ENCODE measurements at places on chromosomes 7 and 10.

GRCh38 chr10:90289037-90289436 lies 568.8 kb downstream of the HTR7 start:
- DNase-seq = no peak

DNA sequence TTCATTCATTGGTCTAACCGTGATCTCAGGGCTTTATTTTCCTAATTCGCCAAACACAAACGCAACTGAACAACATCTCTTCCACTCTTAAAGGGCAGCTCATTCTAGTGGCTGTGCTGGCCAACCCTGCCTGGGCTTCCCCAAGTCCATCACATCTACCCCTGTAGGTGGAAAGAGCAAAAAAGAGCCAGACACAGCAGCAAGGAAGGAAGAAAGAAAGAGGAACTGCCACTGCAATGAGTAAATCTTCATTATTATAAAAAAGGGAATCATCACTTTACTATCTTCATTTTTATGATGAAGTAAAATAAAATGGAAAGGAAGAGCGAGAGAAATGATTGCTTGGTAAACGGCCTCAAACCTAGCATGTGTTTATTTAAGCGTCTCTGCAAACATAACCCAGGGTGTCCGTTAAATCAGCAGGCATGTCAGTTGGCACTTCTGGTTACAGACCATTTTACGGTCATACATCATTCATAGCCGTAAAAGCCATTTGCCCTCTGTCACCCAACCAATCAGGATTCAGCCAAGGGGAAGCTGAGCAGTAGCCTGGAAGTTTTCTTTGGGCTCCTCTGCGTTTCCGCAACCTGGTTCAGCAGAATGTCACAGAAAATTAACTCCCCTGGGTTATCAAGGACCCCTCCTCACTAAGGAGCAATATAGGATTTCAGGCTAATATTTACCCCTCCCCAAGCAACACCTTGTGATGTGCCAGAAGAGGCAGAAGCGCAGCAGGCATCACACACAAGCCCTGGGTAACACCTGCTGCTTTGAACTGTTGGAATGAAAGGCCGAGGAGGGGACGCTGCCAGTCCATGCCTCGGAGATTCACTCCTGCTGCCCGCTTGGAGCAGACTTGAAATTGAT lies 234.0 kb downstream of the SNX10 start:
- DNase-seq = no peak

DNA sequence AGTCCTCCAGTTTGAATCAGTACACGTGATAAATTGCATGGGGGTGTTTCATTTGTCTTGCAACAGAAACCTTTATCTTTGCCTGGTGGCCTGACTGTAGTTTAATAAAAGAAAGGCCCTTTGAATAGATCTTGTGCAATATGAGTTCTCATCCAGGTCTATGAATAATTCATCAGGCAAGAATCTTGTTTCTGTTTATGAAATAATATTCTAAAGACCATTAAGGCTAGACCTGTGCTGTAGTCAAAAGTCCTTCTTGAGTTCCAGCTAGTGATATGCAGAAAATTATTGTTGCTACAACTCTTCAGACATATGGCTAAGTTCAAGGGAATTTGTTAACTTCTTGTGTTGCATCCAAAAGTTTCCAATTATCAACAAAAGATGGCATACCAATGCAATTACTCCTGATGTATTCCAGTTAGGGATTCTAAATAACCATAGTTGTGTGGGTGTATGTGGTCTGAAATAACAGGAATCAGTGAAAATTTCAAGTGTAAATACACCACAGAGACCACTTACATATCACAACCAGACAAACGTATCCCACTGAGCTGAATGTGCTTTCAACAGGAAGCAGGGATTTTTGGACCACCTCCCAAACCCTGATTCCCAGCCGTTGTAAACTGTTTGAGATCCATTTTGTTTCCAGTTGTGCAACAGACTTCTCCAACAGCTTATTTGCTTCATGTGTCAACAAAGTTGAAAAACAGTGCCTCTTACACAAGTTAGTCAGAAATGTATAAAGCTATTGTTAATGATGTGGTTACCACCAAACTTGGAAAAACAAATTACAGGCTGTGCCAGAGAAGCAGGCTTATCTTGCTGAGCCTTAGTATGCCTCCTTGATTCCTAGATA lies 54.7 kb upstream of the BICC1 start:
- DNase-seq = no peak

DNA sequence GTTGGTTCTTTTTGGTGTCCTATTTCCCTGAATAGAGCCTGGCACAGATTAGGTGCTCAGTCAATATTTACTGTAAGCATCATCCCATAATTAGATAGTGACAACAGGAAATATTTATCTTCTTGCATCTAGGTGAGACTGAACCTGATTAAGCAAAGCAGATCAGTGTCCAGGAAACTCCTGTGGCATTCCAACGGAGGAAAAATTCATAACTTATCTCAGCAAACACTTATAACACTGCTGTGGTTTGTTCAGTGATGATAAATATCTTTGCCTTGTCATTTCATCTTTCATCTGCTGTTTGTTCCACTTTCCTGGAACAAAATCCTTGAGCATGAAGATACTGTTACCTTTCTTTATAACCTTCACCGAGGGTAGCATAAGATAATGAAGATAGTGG lies 1160.3 kb upstream of the AUTS2 start:
- no peak for DNase-seq

DNA sequence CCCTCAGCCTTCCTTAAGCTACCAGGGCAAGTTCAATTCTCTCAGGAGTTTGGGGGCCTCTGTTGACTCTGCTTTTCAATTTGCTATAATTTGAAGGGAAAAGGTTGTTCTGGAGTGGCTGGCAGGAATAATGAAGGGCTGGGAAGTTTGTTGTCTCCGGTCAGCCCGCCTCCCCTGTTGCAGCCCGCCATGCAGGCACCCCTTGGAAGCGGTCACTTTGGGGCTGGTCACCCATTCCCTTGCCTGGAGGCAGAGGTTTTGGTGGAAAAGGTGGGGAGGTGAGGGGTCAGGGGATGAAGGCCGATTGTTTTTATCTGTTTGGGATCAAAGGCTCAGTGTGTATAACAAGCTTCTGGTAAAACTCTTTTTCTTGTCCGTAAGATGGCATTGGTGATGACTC lies 79.1 kb downstream of the GRK5 start:
- DNase-seq = no peak

DNA sequence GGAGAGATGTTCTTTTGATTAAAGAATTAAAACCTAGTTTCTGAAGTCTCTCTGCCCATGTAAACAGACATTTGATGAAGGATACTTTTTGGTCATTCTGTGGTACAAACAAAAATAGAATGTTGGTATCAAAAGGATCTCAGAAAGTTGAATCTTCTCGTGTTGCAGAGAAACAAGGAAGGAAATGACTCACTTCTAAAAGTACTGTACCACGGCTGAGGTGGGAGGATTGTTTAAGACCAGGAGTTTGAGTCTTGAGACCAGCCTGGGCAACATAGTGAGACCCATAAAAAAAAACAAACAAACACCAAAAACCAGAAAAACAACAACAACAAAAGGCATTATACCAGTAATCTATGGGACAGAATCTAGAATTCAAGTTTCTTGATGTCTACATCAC lies 69.7 kb downstream of the PRSS58 start:
- DNase-seq = no peak

DNA sequence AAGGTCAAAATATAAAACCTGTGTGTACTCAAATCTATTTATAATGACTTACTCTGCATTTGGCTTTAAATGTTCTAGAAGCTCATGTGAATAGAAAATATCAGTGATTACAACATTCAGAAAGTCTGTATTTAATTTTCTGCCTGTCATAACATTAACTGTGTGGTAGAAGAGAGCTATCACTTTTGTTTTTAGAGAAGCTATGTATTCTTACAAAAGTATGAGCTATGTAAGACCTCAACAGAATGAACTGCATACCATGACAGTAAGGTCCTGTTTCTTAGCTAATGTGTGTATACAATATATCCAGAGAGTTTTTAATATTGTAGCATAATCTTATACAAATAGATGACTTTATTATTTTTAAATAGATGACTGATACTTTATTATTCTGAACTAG lies 61.5 kb downstream of the PTN start:
- no peak for DNase-seq

- no peak for DNase-seq
These were observed 74.3 kb downstream of the PLXNA4 start for GRCh38 chr7:132501956-132502355.

- no peak for DNase-seq
These were observed 123.5 kb downstream of the KMT2C start for GRCh38 chr7:152312316-152312715.

- no peak for DNase-seq
These were observed 54.1 kb downstream of the DYNC2I1 start for GRCh38 chr7:158910254-158911053.

DNA sequence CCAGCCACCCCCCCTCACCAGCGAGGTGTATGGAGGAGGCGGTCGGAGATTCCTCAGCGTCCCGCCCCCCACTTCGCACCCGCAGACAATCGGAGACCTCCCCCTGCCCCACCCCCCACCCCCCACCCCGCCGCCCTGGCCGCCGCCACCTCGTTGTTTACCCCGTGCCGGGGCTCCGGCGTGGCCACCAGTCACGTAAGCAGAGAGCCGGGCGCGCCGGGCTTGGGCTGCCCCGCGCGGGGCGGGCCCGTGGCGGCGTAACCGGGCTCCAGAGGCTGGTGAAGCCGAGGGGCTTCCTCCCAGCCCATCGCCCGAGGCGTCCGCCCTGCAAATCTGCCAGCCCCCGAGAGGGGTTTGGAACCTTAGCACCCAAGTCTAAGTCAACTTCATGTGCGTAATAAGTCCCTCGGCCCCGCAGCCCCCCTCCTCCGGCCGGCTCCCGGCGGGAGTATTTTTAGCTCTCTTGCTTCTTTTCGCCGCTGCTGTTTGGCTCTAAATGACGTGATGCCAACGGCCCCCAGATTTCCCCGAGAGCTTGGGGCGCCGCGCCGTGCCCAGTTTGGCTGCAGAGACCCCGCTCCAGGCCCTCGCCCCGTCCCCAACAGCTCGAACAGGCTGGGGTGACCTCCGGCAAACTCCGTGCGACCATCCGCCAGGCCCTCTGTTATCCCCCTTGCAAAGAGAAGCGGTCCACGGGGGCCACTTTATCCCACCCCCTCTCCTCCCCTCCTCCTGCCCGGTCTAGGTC lies 2.7 kb downstream of the MXI1 start:
- no peak for DNase-seq

- no peak for DNase-seq
These were observed 731 bp downstream of the CHCHD3 start for GRCh38 chr7:133081119-133081598.

- no peak for DNase-seq
These were observed 127.5 kb downstream of the CRPPA start for GRCh38 chr7:16293669-16294425.

DNA sequence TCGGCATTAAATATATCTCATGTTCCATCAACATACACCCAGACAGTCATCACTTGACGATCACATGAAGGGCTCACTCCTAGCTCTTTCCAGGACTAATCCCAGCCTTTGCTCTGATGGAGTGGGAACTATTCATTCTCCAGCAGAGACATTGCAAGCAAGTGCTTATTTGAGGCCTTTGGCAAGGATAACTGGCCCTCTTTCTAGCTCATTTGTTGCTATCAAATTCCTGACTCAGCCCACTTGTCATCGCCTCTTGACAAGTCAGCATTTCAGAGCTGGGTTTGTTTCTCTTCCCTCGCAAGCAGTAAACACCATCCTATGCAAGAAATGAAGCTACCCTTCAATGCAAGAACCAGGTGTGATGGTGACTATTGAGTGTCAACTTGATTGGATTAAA lies 1165.7 kb upstream of the AUTS2 start:
- DNase-seq = no peak

- DNase-seq = no peak
These were observed 7.5 kb upstream of the DNAJC1 start for GRCh38 chr10:22010973-22011408.

DNA sequence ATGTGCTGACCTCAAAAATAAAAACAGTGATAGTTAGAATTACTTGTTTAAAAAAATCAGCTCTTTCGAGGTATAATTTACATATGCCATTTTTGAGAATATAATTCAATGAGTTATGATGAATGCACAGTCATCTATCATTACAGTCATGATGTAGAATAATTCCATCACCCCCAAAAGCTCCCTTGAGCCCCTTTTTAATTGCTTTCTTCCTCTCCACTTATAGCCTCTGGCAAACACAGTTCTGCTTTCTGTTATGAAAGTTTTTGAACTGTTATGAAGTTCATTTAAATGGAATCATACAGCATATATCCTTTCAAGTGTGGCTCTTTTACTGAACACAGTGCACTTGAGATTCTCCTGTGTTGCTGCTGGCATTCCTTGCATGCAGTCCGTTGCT lies 41.4 kb downstream of the PRTFDC1 start:
- DNase-seq = no peak

GRCh38 chr7:65980478-65981250 lies 1.3 kb downstream of the GUSB start:
- DNase-seq = no peak

DNA sequence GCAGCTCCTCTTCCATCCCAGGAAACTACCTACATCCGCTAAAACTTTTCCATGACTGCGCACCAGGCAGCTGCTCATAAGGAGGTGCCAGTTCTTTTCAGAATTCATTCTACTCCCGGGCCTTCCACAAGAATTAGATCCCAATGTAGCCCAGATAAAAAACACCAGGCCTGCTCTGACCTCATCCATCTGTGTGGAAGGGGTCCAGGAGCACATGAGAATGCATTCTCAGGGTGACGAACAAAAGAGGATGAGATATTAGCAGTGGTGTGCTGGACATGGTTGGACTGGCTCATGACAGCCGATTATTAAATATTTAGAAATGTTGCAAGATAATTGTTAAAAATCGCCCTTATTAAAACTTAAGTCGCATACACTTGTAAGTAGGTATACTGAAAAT lies 43.2 kb upstream of the STEAP1B start:
- DNase-seq = no peak

DNA sequence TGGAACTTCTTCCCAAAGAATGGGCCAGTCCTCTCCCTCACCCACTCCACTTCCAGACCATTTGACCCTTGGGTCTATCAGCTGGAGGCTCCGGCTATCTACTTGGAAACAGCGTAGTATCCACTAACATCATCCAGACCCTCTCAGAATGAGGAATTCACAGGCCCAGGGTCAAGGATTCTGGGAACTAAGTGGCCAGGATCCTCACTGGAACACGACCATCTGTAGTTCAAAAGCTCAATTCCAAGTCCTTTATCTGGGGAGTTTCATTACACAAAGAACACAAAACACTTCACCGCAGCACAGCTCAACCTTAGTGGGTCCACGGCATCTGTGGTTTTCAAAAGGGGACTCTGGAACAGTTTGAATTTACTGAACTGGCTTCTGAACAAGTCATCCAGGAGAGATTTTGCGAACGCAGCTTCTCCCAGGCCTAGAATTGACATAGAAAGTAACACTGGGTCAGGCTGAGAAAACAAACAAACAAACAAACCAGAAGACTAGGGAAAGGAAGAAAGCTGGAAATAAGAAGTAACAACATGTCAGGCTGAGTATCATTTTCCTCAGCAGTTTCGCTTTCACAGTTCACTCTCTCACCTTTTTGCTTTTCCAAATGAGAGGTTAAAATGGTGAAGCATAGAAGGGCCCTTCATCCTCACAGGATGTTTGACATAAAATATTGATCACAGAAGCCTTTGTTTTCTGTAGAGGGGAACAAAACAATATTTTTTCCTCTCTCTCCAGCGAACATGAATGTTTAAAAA lies 57.6 kb upstream of the USP6NL start:
- DNase-seq = no peak

- DNase-seq = no peak
These were observed 378.6 kb downstream of the REEP3 start for GRCh38 chr10:63899673-63900300.
